Thyroid gland (tissue), 4 donors: ENCODE measurements at places on chromosomes 1 and 21. TPM values are rescaled to one million over a fixed set of nuclear protein-coding genes. Genes with fewer than 3 reads are reported as not detected.
A peak's percentile ranks its signal among the peaks of the same experiment; 100 is the strongest.

Gene UMODL1
- total RNA-seq: not detected

Gene LRRIQ3
- total RNA-seq: 5.0 TPM

Gene CLDN8
- 46.4 TPM for total RNA-seq

Gene RPE65
- total RNA-seq: not detected

Gene RTCA
- 20.6 TPM for total RNA-seq

Gene MNDA
- total RNA-seq: 2.0 TPM

Gene AMY1C
- 1.7 TPM for total RNA-seq

Gene CACNA1S
- total RNA-seq: not detected

Gene FCRL6
- total RNA-seq: not detected

GRCh38 chr1:83857716-83858115, 141.2 kb downstream of the TTLL7 start:
- H3K27me3 ChIP-seq: no peaks in the 10 kb centered on the region
- H3K4me3 ChIP-seq: no peak overlapping the region
- H3K27ac ChIP-seq: no peak overlapping the region
- H3K36me3 ChIP-seq: no peaks in the 10 kb centered on the region

DNA sequence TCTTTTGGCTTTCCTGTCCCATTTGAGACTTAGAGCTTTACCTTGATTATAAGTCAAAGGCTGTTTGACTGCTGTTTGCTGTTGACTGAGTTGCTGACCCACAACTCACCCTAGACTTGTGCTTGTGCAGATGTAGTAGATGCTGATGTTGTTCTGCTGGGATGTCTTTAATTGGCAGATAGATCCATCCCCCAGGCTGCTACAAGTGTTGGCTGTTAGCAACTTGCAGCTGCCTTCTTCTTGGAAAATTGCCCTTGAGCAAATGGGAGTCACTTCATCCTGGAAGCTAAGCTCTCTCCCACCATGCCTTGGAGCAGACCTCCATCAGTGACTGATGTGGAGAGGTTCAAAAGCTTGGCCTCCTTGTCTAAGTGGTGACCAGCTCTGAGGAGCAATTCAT, 139.3 kb upstream of the KIAA0040 start:
- no peak overlapping the region for H3K27ac ChIP-seq
- no peaks in the 10 kb centered on the region for H3K36me3 ChIP-seq
- no peak for DNase-seq
- no peaks in the 10 kb centered on the region for H3K4me1 ChIP-seq
- no peaks in the 10 kb centered on the region for H3K27me3 ChIP-seq
- no peak overlapping the region for H3K4me3 ChIP-seq

DNA sequence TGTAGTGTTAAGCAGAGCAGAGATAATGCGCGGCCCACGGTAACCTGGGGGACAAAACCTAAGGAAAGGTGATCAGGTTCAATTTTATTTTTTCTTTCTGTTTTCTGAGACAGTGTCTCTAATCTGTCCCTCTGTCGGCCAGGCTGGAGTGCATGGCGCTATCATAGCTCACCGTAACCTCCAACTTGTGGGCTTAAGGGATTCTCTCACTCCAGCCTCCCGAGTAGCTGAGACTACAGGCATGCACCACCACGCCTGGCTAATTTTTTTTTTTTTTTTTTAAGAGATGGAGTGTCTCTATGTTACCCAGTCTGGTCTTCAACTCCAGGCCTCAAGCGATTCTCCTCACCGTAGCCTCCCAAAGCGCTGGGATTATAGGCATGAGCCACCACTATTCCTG, 724 bp upstream of the ANKRD35 start:
- no peaks in the 10 kb centered on the region for H3K27me3 ChIP-seq
- H3K4me3 ChIP-seq: peak overlapping the region; percentile 42
- no peaks in the 10 kb centered on the region for H3K36me3 ChIP-seq

GRCh38 chr1:54984131-54984842, 3.9 kb downstream of the TMEM61 start:
- H3K27me3 ChIP-seq: no peaks in the 10 kb centered on the region
- H3K27ac ChIP-seq: no peak overlapping the region
- no peaks in the 10 kb centered on the region for H3K36me3 ChIP-seq
- DNase-seq: no peak
- peaks cover 4% of the 10 kb centered on the region for H3K4me1 ChIP-seq

DNA sequence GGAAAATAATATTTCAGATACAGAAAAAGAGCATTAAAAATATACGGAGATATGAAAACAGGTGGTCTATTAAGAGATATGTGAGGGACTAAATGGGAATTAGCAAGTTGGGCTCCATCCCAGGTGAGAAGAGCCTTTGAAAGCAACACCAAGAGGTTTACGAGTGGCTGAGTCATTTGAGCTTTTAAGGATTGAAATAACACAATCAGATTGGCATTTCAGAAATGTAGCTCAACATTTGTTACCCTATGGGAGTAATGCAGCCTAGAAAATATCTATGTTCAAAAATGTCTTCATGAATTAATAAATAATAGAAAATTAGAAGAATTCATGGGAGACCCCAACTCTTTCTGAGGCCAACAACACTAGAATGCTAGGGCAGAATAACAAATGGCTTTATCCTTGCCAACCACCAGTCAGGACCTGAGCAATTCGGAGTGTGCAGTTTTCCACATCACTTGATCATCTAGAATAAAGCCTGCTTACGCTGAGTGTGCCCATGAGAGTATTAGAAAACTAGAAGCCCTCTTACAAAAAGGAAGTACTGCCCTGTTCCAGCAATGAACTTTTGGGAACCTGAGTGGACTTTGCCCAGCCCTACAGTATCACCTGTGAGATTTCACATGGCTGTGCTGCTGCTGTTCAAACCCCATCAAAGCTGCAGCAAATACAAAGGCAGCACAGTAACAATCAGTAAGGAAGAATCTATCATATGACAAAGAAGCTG, 538.0 kb upstream of the CAMK1G start:
- H3K4me3 ChIP-seq: no peak overlapping the region
- DNase-seq: peak; percentile 41
- no peaks in the 10 kb centered on the region for H3K36me3 ChIP-seq
- peaks cover 15% of the 10 kb centered on the region for H3K4me1 ChIP-seq

DNA sequence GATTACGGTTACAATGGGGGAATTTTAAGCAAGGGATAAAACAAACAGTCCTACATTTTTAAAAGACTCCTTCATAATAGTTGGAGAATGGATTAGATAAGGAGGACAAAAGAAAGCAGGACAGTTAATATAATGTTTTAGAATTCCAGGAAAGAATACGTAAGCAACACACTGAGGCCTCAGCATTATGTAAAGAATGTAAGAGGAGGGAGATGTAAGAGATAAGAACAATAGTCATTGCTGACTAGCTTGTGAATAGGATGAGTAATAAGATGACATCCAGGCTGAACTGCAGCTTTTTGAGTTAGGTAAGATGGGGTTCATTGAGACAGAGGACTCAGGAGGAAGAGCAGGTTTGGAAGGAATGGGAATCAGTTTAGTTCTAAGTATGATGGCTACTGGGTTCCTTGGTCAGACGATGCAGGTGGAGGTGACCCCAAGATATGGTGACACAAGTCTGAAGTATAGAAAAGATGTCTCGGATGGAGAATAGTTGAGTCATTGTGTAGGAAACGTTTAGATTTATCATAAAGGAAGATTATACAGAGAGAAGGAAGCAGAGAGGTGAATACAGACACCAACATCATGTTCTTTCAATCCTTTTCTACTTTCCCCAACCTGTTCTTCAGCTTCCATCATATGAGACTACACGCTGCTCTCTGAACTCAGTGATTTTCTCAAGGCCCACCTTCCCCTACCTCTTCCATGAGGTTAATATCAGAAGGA, 372.8 kb downstream of the PTBP2 start:
- no peak overlapping the region for H3K4me3 ChIP-seq
- no peak overlapping the region for H3K27ac ChIP-seq
- peaks cover 2% of the 10 kb centered on the region for H3K36me3 ChIP-seq
- no peak for DNase-seq

DNA sequence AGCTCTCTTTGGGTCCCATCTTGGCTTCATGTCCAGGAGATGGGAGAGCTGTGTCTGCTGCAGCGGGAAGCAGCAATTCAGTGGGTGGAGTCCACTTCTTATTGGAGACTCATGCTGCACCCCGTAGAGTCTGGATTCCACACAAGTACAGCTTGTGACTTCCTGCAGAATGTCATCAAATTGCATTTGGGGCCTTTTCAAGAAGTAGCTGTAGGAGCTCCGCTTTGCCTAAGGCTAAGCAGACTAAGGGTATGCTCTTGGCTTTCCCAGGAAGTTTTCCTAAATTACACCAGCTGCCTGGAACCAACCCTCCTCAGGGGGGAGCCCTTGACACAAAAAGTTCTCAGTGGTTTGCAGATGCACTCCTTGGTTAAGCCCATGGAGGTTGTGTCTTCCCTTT, 5.7 kb upstream of the MOB3C start:
- DNase-seq: no peak
- H3K36me3 ChIP-seq: no peaks in the 10 kb centered on the region

DNA sequence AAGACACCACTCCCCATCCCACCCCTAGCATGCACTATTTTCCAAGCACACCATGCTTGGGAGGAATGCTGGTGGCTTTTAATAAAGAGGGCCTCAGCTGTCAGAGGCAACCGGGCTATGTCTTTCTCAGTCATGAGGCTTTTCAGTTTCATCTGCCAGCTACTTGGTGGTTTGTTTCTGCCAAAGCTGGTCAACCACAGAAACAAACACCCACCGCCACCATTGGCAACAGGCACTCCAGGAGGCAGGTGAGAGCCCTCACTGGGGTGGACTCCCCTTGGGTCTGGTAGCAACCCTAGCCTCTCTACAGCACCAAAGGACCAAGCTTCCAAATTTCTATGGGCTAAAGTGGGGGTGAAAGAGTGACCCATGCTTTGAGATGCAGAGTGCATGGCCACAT, 54.3 kb upstream of the CD1D start:
- peaks cover 14% of the 10 kb centered on the region for H3K4me1 ChIP-seq
- no peaks in the 10 kb centered on the region for H3K36me3 ChIP-seq
- H3K4me3 ChIP-seq: no peak overlapping the region
- DNase-seq: no peak

GRCh38 chr1:202806845-202807450, 1.3 kb downstream of the KDM5B start:
- no peaks in the 10 kb centered on the region for H3K27me3 ChIP-seq
- H3K4me1 ChIP-seq: peaks cover 23% of the 10 kb centered on the region
- H3K27ac ChIP-seq: peak overlapping the region; percentile 84
- DNase-seq: peak; percentile 33
- no peaks in the 10 kb centered on the region for H3K36me3 ChIP-seq
